ENCODE measurements at places on chromosomes 3 and 15.

- no peak for DNase-seq
Observed at GRCh38 chr3:76859596-76859995, 180.3 kb upstream of the ROBO2 start.

- DNase-seq: no peak
Observed at GRCh38 chr15:79117442-79118204, 27.0 kb upstream of the RASGRF1 start.

- no peak for DNase-seq
Observed at GRCh38 chr15:57861815-57862586, 155.5 kb downstream of the POLR2M start.

- DNase-seq: peak; percentile 61
Observed at GRCh38 chr3:53495520-53496391, 1.3 kb downstream of the CACNA1D start.

DNA sequence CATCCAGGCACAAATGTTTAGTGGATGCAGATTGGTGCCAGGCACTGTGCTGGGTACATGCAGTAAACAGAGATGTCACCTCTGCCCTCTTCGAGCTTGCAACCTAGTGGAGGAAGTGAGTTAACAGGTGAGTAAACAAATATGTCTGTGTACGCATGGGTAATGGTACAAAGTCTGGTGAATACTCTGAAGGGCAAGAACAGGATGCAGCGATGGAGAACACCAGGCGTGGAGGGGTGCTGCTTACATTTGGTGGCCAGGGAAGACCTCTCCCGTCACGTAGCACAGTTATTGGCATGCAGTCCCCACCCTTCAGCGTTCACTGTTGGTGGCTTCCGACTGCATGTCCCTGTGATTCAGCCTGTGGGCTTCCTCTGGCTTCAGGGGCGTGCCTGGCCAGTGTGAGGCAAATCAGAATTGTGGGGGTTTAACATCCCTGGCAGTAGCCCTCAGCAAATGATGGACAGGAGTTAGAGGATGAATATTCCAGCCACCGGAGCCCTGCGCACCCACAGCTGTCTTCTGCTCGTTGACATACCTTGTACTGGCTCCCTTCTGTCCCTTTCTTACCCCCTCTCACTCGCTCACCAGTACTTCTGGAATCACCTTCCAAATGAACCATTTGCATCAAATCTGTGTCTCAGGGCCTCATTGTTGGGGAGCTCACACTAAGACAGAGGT is 9.1 kb upstream of the HDAC11 start:
- DNase-seq: peak; percentile 45

DNA sequence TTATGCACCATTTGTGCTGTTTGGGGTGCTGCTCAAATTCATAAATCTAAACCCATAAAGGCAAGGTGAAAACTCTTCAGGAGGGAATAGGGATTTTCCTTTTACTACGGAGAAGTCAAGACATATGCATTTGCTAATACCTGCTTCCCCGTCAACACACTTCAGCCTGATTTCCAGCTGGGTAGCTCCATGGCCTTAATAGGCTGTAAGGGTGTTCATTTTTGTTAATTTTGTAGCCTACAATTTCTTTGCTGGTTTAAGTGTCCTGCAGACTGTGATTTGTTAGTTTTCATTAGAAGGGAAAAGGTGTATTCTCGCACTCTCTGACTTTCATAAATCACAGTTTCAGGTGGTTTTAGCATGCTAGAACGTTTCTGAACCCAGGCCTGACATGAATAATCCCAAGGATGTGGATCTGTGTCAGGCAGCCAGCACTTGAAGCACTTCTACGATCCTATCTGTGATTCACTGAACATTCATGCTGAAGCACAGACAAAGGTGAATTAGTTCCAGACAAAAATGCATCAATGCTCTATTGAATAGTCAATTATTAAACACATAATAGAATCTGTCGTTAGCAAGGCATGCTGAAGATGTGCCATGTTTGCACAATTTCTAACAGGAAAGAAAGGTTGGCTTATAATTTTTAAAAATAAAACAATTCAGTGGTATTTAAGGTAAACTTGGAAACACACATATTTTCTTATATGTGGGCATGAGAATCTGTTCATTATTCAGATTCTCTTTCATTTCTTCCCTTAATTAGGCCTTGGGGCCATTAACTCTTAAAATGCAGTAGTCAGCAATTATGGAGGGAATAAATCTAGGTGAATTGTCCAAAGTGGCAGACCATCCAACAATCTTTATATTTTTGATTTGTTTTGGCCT is 17.9 kb upstream of the NMNAT3 start:
- DNase-seq: no peak

- no peak for DNase-seq
Observed at GRCh38 chr15:82548700-82549099, 8.4 kb upstream of the RPS17 start.

DNA sequence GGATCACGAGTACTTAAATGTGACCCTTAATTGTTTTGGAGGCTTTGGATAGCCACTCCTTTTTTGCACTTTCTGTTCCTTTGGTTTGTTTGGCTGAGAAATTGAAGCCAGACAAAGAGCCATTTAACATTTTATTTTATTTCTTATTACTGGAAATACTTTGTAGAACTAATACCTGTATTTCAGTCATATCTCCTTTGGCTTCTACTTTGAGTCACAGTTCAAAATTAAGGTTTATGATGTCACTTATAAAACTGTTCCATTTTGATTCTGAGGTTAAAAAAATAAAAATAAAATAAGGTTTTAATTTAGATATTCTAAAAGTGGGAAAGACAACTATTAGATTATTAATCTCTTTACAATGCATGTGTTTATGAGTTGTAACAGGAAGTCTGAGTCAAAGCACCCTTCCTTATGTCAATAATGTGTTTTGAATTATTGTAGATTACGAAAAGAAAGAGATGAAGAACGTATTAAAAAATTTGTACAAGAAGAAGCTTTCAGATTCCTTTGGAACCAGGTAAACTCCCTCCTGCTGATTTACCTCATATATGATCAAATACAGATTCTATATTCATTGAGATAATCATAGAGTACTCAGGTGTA is 16.9 kb upstream of the NXPE3 start:
- DNase-seq: no peak

- no peak for DNase-seq
Observed at GRCh38 chr3:118710532-118710931, 324.1 kb downstream of the IGSF11 start.

DNA sequence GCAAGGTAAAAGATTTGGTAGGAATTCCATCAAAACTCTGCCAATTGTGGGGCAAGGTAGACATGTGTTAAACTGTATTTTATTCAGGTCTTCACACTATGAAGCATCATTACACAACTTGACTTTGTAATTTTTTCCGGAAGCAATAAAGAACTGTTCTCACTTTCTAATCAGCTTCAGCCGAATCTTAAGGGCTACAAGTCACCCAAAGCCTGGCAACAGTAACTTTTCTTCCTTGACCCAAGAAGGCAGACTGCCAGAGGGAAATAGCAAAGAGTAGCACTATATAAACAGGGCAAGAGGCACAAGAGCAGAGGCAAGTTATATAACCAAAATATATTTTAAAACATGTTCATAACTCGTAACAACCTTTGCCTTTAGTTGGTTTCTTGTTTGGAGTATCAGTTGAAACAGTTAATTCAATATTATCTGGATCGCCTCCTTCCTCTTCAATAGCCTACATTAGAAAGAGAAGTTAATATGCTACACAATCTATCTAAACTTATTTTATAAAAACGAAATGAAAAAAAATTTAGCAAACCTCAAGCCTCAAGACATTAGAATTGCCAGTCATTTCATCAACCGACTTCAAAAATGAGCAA is 1.4 kb downstream of the SLTM start:
- DNase-seq: peak; percentile 52

Data from T47D (cell line).